ENCODE measurements at places on chromosomes 12 and 14.
A peak's percentile ranks its signal among the peaks of the same experiment; 100 is the strongest.

- no peak for DNase-seq
- H3K27ac ChIP-seq: no peak overlapping the region
- H3K36me3 ChIP-seq: no peaks in the 10 kb centered on the region
- no peaks in the 10 kb centered on the region for H3K27me3 ChIP-seq
- no peaks in the 10 kb centered on the region for H3K4me1 ChIP-seq
Observed at GRCh38 chr12:14601692-14602478, 34.2 kb upstream of the PLBD1 start.

DNA sequence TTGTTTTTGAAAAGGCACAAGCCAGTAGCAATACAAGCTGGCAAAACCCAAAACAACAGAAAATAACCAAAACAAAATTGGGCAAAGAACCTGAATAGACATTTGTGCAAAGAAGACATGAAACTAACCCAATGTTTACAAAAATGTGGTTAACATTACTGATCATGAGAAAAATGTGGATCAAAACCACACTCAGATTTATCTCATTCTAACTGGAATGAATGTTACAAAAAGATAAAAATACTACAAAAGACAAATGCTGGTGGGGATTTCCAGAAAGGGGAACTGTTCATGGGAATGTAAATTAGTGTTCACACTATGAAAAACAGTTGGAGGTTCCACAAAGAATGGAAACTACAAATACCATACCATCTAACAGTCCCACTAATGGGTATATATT lies 26.6 kb downstream of the ASCL4 start:
- H3K27me3 ChIP-seq: no peaks in the 10 kb centered on the region
- H3K36me3 ChIP-seq: no peaks in the 10 kb centered on the region
- H3K27ac ChIP-seq: no peak overlapping the region

GRCh38 chr12:85390266-85390665 lies 110.2 kb downstream of the ALX1 start:
- no peaks in the 10 kb centered on the region for H3K27me3 ChIP-seq
- DNase-seq: no peak

DNA sequence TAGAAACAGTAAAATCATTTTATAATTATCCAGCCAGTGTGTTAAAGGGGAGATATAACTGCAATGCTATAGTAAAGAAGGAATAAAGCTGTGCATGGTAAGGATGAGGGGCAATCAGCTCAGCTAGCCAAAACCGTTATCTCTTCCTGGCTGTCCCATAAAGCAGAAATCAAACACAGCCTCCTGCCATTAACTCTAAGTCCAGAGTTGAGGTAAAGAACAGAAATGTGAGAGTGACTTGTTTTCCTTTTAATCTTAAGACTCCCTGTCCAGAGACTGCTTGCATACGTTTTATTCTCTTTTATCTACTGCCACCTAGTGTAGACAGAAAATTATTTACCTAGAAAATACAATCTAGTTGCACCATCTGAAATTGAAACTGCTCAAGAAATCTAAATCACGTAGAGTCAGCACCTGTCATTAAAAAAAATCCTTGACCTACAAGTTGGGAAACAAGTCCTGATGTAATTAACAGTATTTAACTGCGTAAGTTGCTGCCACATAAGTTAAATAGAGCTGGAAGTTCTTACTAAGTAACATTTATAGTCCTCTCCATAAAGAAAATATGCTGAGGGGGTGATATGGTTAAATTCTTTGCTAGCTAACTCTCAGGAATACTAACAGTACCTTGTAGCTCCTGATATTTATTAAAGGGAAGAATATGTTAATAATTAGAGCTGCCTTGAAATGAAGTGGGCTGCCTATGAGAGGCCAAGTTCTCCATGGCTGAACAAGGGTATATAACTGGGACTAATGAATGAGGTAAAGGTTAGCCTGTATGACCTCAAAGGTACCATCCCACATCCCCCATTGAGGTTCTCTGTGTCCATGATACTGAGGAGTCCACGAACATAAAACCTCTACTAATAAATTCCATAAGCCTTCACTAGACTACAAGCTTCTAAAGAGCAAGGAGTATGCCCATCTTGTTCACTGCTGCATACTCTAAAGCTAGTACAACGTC lies 62.7 kb downstream of the GALNT4 start:
- peaks cover 12% of the 10 kb centered on the region for H3K4me1 ChIP-seq
- no peak overlapping the region for H3K4me3 ChIP-seq
- H3K36me3 ChIP-seq: no peaks in the 10 kb centered on the region
- H3K27me3 ChIP-seq: no peaks in the 10 kb centered on the region
- H3K27ac ChIP-seq: peak overlapping the region; percentile 51

DNA sequence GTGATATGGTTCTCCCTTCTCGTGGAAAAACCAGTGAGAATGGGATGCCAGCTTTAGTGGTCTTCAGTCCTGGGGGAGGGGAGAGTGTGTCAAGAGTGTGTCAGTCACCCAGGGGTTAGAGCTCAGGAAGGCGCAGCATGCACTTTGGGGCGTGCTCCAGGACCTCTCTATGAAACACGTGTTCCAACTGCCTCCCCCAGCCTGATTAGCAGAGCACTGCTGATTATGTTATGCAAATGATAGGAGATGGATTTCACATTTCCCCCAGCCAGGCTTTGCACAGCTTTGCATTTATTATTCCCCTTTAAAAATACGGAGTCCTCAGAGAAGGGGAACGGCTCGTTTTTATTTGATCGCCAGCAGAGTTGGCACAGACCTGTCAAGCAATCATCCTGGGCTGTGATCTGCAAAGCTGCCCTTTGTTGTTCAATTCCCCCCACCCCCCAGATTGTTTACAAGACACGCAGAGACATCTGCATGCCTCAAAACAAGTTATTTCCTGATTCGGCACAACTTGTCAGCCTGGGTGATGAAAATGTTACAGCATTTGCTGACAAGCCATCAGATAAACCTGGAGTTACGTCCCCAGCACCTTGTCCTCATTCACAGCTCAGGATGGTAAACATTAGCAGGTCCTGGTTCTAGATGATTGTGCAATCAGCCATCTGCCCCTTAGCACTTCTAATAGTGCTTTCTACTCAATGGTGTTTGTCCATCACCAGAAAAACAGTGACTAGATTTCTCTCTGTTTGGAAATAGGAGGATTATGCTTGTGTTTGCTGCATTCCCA lies 196.5 kb downstream of the NOVA1 start:
- H3K27ac ChIP-seq: no peak overlapping the region
- no peaks in the 10 kb centered on the region for H3K36me3 ChIP-seq
- no peak for DNase-seq
- H3K27me3 ChIP-seq: no peaks in the 10 kb centered on the region
- H3K4me3 ChIP-seq: no peak overlapping the region

DNA sequence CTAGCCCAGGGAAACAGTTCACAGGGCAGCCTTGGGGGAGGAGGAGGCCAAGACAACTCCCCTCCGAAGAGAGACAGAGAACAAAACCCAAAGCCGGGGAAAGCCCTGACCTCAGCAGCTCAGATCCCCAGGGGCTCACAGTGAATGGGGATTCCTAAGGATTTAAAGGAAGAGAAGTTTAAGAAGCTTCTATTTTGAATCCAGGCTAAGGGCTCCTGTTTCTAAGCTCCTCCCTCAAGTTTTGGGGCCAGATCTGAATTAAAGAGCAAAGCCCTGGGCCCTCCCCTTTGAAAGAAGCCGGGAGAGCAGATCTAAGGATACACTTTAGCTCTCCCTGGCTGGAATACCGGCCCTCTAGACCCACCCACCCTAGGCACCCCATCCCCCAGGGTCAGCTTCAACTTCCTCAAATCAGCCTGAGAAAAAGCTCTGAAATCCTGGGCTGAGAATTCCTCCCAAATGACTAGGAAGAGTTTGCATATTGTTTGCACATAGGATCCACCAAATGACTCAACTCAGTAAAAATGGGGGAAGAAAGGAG lies 3.9 kb downstream of the KDM2B start:
- H3K36me3 ChIP-seq: no peaks in the 10 kb centered on the region
- peak overlapping the region; percentile 60 for H3K27ac ChIP-seq
- no peak for DNase-seq
- H3K4me1 ChIP-seq: peaks cover 17% of the 10 kb centered on the region
- no peak overlapping the region for H3K4me3 ChIP-seq
- H3K27me3 ChIP-seq: no peaks in the 10 kb centered on the region

GRCh38 chr12:50984586-50985298 lies 32.4 kb downstream of the HIGD1C start:
- no peaks in the 10 kb centered on the region for H3K27me3 ChIP-seq
- no peak overlapping the region for H3K4me3 ChIP-seq
- H3K4me1 ChIP-seq: no peaks in the 10 kb centered on the region
- peaks cover 23% of the 10 kb centered on the region for H3K36me3 ChIP-seq
- DNase-seq: no peak

DNA sequence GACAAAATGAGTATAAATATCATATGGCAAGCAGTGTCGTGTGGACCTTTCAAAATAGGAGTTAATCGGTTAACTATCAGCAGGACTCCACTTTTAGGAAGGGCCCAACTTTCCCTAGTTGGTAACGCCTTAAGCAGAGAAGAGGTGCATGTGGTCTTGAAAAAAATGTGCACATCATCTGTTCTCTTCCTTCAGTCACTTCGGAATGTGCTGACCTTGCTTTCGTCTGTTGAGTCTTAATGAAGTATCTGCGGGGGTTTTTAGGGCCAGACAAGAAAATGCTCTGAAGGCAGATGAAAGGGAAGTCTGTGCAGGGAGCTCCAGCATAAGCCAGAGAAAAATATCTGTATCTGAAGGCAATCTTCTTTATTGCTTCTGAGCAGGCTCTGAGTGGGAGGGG lies 185.2 kb downstream of the AEBP2 start:
- no peaks in the 10 kb centered on the region for H3K4me1 ChIP-seq
- no peak for DNase-seq
- no peaks in the 10 kb centered on the region for H3K36me3 ChIP-seq
- H3K4me3 ChIP-seq: no peak overlapping the region
- H3K27ac ChIP-seq: no peak overlapping the region

- no peaks in the 10 kb centered on the region for H3K4me1 ChIP-seq
- H3K27me3 ChIP-seq: no peaks in the 10 kb centered on the region
- no peak overlapping the region for H3K4me3 ChIP-seq
- H3K36me3 ChIP-seq: no peaks in the 10 kb centered on the region
Observed at GRCh38 chr12:32768518-32768917, 12.8 kb upstream of the YARS2 start.

DNA sequence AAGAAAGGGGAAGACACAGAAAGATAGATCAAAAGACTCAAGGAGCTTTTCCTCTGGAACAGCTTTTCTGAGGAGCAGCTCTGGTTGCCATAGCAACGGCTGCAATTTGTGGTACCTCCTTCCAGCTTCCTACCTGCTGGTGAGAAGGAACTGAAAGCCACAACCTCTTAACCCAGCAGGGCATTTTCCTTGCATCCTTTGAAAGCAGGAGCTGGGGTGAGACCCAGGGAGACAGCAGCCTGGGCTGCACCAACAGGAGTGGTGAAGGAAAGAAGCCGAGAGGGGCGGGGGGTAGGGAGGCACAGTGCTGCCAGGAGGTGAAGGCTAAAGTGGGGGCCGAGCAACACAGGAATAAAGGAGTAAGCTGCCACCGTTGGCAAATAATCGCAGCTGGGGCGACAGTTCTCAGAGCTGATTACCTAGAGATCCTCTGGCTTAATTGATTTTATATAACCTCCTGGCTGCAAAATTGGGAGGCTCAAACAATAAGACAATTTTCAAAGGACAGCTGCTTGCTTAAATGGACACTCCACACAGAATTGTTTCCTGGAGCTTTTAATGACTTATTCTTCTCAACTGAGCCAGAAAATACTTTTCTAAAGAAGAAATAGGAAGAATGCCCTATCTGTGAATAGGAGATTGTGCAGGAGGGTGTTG lies 129.4 kb downstream of the RPAP3 start:
- no peaks in the 10 kb centered on the region for H3K36me3 ChIP-seq
- no peak overlapping the region for H3K4me3 ChIP-seq
- no peak overlapping the region for H3K27ac ChIP-seq
- no peaks in the 10 kb centered on the region for H3K4me1 ChIP-seq

DNA sequence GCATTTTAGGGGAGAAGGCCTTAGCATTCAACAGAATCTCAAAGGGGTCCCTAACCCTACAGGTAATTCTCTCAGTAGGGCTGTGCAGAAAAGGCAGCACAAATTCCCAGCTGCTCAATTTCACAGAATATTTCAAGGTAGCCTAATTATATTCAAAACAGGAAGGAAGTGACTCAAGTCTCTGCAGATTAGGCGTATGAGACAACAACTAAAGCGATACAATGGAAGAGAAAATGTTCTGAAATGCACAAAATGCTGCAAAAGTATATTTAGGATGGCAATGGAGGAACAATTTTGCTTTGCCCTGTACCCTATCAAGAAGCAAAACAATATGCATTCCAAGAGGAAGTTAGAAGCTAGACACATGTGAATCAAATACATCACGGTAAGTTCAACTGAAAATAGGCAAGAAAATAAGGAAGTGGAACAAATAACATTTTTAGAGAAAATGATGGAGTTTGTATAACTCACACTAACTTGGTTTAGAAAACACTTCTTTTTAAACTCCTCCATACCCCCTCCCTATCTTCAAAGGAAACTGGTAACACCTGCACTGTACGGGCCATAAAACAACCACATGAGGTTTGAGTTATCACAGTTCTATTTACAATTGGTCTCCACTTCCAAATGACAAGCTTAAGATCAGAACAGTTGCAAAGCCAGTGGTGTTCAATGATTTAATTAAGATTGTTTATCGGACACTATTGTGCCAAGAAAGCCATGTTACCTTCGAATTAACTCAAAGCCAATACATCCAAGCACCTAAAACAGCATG lies 1.6 kb downstream of the GIT2 start:
- H3K36me3 ChIP-seq: no peaks in the 10 kb centered on the region
- DNase-seq: no peak
- H3K4me1 ChIP-seq: peaks cover 20% of the 10 kb centered on the region
- H3K27me3 ChIP-seq: no peaks in the 10 kb centered on the region

DNA sequence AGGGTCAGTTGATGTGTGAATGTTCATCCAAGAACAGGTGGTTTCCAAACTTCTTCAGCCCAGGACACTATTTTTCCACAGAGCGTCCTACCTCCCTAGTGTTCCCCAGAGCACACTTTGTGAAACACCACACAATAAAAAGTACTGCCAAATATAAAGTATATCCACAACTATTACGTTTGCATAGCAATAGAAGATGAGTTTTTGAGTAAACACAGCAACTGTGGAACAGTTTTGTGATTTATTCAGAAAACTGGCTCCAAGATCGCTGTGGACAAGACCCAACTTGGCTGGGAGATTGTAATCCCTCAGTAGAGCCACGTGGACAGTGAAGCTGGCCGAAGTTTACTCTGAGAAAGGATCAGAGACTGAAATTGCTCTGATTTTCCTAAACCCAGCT lies 14.5 kb upstream of the MAP1LC3B2 start:
- no peaks in the 10 kb centered on the region for H3K27me3 ChIP-seq
- no peak for DNase-seq
- no peak overlapping the region for H3K4me3 ChIP-seq
- no peaks in the 10 kb centered on the region for H3K36me3 ChIP-seq
- peaks cover 4% of the 10 kb centered on the region for H3K4me1 ChIP-seq
- no peak overlapping the region for H3K27ac ChIP-seq

DNA sequence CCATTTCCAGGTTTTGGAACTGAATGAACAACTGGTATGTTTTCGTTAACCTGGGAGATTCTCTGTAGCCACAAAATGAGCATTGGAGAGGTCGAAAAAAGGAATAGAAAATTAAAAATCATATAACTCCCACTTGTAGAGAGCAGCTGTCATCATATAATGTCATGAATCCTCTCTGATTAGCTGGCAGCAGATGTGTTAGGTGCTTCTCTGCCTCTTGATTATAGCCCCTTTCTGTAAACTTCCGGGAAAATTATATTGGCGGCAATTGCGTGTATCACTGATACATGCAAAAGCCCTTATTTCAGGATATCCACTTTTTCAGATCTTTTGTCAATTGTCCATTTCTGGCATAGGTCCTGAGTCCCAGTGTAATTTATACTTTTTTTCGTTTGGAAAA lies 31.7 kb downstream of the FGD4 start:
- no peak overlapping the region for H3K27ac ChIP-seq
- H3K27me3 ChIP-seq: no peaks in the 10 kb centered on the region
- H3K4me3 ChIP-seq: no peak overlapping the region
- DNase-seq: no peak
